ENCODE measurements at places on chromosomes 7 and 10.
A peak's percentile ranks its signal among the peaks of the same experiment; 100 is the strongest.

DNA sequence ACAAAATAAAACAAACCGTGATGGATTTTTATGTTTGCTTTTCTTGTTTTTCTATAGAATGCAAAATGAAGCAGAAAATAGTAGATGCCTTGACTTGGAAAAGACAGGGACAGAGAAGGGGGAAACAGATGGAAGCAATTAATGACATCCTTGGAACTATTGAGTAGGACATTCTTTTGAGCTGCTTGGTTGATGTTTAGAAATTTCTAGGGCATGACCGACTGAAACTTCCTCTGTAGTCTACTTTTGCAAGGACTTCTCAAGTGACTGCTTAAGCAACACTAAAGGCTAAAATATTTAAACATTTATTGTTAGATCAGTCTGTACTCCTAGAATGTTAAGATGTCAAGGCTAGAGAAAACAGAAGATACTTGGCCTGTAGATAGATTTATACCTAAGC, 49.4 kb downstream of the VCL start:
- DNase-seq: no peak

- no peak for DNase-seq
These were observed 218.2 kb upstream of the ETV1 start for GRCh38 chr7:14207711-14208110.

GRCh38 chr10:24255881-24256311, 47.0 kb downstream of the KIAA1217 start:
- DNase-seq: no peak

- no peak for DNase-seq
These were observed 267.7 kb upstream of the SEMA3A start for GRCh38 chr7:84462259-84462658.

- no peak for DNase-seq
These were observed 32.2 kb upstream of the GARS1 start for GRCh38 chr7:30562498-30562897.

GRCh38 chr7:117630501-117630900, 150.7 kb downstream of the CFTR start:
- no peak for DNase-seq

DNA sequence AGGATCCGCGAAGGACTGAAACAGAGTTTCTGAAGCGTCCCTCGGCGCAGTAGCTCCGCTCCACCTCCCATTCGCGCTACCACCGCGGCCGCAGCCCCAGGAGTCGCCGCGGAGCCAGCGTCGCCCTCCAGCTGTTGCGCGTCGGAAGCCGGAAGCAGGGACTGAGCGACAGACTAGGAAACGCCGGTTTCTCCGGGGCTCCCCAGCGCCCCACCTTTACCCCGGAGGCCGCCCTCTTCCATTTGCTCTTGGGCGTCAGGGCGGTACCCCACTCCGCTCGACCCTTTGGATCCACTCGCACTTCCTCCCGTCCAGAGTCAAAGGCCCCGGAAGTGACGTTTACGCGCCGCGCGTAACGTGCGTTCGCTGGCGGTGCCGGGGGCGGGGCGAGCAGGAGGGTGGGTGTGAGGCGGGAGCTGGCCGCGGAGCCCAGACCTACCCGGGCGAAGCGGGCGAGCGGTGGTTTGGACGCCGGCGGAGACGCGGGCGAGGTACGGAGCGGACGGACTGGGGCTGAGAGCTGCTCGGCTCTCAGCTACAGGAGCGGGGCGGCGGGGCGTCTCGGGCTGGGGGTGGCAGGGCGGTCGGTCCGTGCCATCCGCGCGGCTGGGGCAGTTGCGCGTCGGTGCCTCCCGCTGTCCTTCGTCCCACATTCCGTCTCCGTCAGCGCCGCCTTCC, at the start of gene RABGEF1:
Gene RABGEF1, plus strand, starts transcription at position 432 of the 678 bp plus-strand sequence. CDS start 31,167 bp downstream, outside the sequence.
- peak; percentile 95 for DNase-seq

- no peak for DNase-seq
These were observed 116.6 kb downstream of the CREB5 start for GRCh38 chr7:28528899-28529298.

DNA sequence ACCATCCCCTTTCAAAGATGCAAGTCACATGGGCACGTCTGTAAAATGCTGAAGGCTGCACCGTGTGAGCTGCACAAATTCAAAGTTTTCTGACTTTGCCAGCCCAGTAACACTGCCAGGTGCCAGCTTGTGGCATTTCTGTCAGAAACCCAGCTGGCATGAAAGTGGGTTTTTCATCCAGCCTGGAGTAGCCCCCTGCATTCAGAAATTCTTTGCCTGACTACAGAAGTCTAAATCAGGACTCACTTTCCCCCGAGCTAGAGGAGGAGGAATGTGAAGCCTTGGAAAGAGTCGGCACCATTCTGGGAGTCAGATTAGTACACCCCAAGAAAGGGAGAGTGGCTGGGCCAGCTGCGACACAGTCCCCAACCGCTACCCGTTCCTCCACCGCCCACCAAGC, 56.7 kb upstream of the EN2 start:
- no peak for DNase-seq

- DNase-seq: no peak
These were observed 41.5 kb downstream of the CDK6 start for GRCh38 chr7:92794831-92795230.
